GM12878 (cell line): ENCODE measurements at places on chromosomes 12 and 14. TPM values are rescaled to one million over a fixed set of nuclear protein-coding genes. Genes with fewer than 3 reads are reported as not detected.

- DNase-seq: no peak
These were observed 202.7 kb upstream of the BCL2L14 start for GRCh38 chr12:11868027-11868426.

DNA sequence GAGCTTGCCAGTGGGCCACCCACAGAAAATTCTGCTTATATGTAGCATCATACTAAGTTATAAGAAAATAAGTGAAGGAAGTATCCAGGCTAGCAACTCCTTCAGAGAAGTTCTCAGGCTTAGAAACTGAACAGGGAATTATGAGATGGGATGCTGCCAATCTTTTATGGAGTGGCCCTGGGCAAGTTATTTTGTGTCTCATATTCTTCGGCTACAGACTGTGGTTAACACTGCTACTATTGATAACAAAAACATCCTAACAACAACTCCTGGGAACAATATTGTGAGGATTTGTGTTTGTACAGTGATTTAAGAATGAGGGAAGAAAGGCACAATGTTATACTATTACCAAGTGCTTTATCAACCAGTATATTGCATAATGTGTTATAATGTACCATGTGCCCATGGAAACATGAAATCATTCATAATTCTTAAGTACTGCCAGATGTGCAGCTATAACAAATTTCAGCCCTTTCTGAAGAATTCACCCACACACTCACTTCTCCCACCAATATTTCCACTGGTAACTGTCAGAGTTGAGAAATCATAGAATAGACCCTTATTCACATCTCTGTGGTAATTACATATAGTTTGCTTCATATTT is 113.3 kb upstream of the SOX5 start:
- no peak for DNase-seq

GRCh38 chr12:19908830-19909229 is 459.5 kb upstream of the PDE3A start:
- DNase-seq: no peak

The RFX4 gene
- polyA plus RNA-seq: 0.23 TPM in 1 of 2 replicates, not detected in the other

The PAPLN gene
- 3.8 and 4.6 TPM in 2 replicates for polyA plus RNA-seq

DNA sequence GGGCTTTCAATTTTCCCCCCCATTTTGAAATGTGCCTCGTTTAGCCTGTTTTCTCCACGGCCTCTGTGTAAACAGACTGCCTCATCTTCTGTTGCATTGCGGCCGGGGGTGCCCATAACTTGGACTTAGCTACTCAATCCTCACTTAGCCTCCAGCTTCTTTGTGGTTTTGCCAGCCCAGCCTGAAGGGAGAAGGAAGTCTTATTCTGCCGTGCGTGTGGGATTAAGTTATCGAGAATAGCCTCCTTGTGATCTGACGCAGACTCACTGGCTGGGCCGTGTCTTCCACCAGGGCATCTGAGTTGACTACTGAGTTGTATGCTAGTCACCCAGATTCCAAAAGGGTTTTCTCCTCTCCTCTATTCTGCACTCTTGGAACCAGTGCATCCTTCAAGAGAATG is 8.1 kb downstream of the PRKAB1 start:
- DNase-seq: no peak

The PTGER2 gene
- 0.23 and 0.53 TPM in 2 replicates for polyA plus RNA-seq

GRCh38 chr14:50855558-50855957 is 16.3 kb upstream of the ABHD12B start:
- no peak for DNase-seq

The ASCL1 gene
- polyA plus RNA-seq: 27.1 and 31.1 TPM in 2 replicates

The GALNT8 gene
- polyA plus RNA-seq: 0.02 and 0.14 TPM in 2 replicates

DNA sequence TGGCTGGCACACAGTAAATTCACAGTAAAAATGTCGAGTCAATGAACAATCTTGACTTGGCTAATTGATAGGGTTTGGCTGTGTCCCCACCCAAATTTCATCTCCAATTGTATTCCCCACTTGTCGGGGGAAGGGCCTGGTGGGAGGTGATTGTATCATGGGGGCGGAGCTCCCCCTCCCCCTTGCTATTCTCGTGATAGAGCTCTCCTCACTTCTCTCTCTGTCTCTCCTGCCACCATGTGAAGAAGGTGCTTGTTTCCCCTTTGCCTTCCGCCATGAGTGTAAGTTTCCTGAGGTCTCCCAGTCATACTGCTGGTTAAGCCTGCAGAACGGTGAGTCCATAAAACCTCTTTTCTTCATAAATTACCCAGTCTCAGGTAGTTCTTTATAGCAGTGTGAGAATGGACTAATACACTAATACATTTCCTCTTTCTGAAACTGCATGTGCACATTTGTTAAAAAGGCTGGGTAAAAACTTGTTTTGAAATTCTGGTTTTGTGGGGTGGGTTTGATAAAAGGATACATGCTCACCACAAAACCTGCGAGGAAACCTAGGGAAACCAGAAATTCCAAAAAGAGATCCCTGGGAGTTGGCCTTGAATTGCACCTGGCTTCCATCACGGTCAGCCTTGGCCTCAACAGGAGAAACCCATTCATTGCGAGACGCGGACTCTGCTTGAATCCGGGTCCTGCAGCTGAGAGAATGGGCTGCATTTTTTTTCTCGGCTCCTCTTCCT is 16.2 kb upstream of the MYL2 start:
- no peak for DNase-seq
